ENCODE measurements at places on chromosomes 1 and 21.

DNA sequence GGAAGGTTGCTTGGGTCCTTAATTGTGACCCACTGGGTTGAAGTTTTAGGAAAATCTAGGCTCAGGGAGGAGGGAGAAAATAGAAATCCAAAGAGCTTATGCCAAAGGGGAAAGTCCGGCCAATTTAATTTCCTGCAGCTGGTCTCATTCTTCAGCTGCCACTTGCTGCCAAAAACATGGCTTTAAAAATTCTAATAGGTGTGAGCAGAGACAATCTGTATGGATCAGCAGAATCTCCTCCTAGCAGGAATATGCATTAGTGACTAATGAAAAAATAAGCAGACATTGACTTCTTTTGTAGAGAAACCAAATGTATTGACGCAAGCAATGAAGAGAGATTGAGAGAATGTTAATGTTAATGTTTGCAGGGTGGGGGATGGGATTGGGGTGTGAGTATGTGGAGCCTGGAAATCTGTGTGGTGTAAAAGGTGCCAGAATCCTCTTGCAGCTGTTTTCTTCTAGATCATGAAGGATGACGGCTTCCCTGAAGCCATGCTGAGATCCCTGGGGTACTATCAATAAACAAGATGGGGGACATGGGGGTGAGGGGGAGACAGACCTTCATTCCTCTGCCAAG lies 35.3 kb downstream of the VWA5B1 start:
- DNase-seq: no peak

DNA sequence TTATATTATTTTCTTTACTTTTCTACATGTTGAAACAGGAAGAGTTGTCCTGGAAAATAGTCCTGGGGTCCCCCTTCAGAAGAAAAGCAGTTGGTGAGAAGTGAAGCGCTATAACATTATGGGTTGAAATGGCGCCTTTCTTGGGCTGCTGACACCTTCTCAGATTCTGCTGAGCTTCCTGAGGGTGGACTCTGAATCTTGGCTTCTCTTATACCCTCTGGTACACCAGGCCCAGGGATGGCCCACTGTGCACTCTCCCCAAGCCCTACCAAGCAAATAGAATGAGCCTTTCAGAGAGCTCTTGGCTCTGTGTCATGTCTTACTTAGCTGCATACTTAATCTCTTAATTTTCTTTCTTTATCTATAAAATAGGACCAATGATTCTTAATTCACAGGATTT lies 42.3 kb downstream of the CD247 start:
- DNase-seq: no peak

DNA sequence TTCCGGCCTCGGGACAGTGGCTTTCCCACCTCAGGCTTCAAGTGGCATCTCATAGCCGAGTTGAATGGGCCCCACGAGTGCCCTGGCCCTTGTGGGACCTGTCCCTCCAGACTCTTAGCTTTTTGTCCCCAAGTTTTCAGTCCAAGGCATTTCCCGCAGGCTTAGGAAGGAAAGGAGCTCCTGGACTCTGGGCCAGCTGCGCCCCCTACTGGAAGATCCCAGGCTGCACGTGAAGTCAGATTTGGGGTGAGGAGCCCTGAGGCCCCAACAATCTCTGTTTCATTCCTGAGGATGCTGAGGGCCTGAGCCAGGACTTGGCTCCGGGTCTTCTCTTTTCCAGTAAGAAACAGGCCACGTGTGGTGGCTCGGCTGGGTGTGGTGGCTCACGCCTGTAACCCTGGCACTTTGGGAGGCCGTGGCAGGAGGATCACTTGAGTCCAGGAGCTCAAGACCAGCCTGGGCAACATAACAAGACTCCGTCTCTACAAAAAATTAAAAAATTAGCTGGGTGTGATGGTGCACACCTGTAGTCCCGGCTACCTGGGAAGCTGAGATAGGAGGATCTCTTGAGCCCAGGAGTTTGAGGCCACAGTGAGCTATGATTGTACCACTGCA lies 67.4 kb downstream of the ARHGEF10L start:
- no peak for DNase-seq

DNA sequence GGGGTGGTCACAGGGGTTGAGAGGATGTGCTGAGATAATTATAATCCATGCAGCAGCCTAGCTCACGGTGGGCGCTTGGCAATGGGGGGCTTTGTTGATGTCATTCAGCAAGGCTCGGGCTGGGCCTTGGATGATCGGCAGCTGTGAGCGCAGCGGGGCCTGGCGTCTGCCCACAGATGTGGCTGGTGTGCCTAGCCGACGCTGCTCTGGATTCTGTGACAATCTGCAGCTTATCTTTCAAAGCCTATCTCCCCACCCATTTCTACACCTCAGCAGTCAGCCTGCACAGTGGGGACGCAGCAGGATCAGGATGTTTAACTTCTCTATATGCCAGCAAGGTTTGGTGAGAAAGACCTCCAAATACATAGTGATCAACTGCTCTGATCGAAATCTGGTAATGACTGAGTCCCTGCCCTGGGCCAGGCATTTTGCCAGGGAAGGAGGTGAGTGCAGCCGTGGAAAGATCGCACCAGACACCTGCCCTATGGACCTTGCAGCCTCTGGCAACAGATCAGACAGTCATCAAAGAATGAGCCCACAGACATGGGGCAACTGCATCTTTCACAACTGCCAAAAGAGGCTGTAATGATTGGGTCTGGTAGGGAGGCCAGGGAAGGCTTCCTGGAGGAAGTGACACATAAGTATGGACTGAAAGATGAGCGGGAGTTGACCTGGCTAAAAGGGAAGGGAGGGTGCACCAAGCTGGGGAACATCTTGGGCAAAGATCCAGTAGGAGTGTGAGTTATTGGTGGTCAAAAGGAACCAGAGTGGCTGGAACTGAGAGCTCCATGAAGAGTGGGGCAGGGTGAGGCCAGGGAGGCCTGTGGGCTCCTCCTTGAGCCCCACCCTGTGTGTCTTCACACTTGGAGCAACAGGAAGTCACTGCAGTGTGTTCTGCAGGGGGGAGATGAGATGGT lies 35.3 kb downstream of the EPHB2 start:
- no peak for DNase-seq

DNA sequence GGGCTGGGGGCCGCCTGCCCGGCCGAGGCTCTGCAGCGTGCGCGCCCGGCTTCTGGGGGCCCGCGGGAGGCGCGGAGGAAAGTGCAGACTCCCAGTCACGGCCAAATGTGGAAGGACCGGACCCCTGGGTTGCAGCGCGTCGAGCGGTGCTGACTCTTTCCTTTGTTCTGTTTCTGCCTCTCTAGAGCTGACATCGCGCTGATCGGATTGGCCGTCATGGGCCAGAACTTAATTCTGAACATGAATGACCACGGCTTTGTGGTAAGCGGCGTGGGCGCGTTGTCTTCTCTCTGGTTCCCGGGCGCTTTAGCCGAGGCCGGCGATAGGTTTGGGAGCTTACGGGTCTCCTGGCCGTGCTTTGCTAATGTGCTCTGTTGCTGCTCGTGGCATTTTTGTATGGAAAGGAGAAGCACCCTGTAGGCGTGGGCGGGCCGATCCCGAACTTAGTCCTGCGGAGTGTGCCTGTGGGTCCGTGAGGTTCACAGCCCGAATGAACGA lies 629 bp downstream of the PGD start:
- DNase-seq: no peak

- no peak for DNase-seq
These were observed 3.2 kb upstream of the MAP1LC3C start for GRCh38 chr1:242002072-242002471.

Data from effector CD8-positive, alpha-beta T cell (primary cell).